Stimulated activated CD4-positive, alpha-beta T cell treated with anti-CD3 and anti-CD28 coated beads, Interleukin-2, amount 100 ng/mL, for 24 hours (primary cell): ENCODE measurements at places on chromosomes 3 and 15.

- no peak for DNase-seq
These were observed 429.9 kb downstream of the TBL1XR1 start for GRCh38 chr3:176767385-176767784.

GRCh38 chr3:14877469-14877868 lies 58.7 kb downstream of the FGD5 start:
- DNase-seq, result no peak

- no peak for DNase-seq
These were observed 366.7 kb upstream of the SGO1 start for GRCh38 chr3:20552605-20553275.

- DNase-seq, result peak; percentile 65
These were observed 22.6 kb upstream of the CACNA2D2 start for GRCh38 chr3:50525987-50526386.

- peak; percentile 29 for DNase-seq
These were observed at the start of gene ENTPD3 for GRCh38 chr3:40387001-40387894. ENTPD3 (plus strand) TSS chr3:40387184; CDS start chr3:40388058, 874 bp downstream.

- no peak for DNase-seq
These were observed 73.5 kb downstream of the DNASE1L3 start for GRCh38 chr3:58137306-58137705.

- no peak for DNase-seq
These were observed 11.8 kb downstream of the ZBTB47 start for GRCh38 chr3:42665050-42665878.

GRCh38 chr3:188789251-188789650 lies 382.5 kb upstream of the TPRG1 start:
- peak; percentile 18 for DNase-seq

GRCh38 chr15:47460795-47461573 lies 256.3 kb upstream of the SEMA6D start:
- DNase-seq, result no peak

GRCh38 chr3:35900079-35900478 lies 260.8 kb downstream of the ARPP21 start:
- DNase-seq, result no peak

- DNase-seq, result no peak
These were observed 382 bp upstream of the POMGNT2 start for GRCh38 chr3:43106293-43106628.

GRCh38 chr15:36644191-36644896 lies 64.9 kb downstream of the CDIN1 start:
- DNase-seq, result no peak

GRCh38 chr15:60605879-60606307 lies 127.0 kb upstream of the ICE2 start:
- no peak for DNase-seq

DNA sequence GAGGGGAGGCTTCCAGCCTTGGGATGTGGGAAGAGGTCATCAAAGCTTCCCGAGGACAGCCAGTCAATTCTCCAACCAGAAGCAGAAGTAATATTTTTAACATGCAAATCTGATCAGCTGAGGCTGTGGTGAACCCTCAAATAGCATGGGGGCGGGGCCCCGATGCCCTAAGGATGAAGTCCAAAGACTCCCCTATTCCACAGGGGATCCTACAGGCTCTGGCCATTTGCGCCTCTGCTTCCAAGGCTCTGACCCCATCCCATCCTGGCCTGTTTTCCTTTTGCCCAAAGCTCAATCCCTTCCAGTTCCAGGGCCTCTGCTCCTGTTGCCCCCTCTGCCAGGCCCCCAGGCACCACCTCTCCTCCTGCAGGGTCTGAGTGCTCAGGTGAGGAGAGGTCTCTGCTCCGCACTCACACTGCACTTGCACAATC lies 6.7 kb upstream of the CSK start:
- DNase-seq, result no peak

DNA sequence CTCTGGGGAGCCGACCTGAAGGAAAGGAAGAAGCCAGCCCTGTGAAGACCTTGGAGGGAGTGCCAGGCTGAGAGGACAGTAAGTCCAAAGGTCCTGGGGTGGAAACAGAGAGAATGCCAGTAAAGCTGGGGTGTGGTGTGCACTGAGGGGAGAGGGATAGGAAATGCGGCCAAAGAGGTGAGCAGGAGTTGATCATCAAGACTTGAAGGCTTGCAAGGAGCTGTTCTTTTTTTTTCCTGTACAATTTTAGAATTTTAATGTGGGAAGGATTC lies 73.8 kb downstream of the SYNPR start:
- DNase-seq, result no peak

GRCh38 chr3:118970819-118971218 lies 63.8 kb downstream of the IGSF11 start:
- no peak for DNase-seq

GRCh38 chr15:25401501-25401900 lies 37.3 kb downstream of the UBE3A start:
- DNase-seq, result no peak

DNA sequence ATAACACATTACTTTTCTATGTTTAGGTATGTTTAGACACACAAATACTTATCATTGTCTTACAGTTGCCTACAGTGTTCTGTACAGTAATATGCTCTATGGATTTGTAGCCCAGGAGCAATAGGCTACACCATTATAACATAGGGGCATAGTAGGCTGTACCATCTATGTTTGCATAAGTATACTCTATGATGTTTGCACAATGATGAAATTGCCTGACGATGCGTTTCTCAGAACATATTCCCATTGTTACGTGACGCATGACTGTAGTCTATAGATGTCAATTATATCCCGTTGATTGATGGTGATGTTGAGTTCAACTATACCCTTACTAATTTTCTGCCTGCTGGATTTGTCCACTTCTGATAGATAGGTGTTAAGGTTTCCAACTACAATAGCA lies 139.4 kb upstream of the PFN2 start:
- DNase-seq, result no peak
